ENCODE measurements at places on chromosomes 1 and 21.

DNA sequence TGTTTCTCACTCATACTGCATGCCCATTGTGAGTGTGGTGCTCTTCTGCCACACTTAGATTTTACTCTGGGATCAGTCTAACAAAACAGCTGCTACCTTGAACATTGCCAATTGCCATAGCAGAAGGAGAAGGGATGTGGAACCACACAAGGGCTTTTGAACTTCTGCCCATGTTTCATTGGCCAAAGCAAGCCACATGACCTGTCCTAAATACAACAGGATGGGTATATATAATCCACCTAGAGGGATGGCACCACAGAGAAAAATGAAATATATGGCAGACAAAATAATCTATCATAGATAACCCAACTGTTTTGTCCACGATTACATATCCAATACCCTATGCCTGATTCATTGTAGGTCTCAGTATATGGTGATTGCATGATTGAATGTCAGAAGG is 26.3 kb downstream of the PDE4B start:
- DNase-seq = no peak

GRCh38 chr1:68057564-68057963 is 7.1 kb upstream of the DIRAS3 start:
- DNase-seq = no peak

GRCh38 chr1:64502931-64503330 is 33.0 kb downstream of the CACHD1 start:
- no peak for DNase-seq

DNA sequence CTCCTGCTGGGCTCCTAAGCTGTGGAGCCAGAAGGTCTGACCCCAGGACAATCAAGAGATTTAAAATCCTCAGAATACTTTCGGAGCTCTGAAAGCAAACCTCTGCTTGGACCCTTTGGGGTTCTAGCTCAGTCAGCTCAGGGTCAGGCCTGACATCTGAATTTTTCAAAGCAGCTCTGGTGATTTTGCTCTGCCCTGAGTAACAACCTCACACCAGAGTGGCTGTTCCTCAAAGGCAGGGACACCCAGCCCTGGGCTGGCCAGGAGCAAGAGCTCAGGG is 11.9 kb downstream of the SLC1A7 start:
- no peak for DNase-seq

DNA sequence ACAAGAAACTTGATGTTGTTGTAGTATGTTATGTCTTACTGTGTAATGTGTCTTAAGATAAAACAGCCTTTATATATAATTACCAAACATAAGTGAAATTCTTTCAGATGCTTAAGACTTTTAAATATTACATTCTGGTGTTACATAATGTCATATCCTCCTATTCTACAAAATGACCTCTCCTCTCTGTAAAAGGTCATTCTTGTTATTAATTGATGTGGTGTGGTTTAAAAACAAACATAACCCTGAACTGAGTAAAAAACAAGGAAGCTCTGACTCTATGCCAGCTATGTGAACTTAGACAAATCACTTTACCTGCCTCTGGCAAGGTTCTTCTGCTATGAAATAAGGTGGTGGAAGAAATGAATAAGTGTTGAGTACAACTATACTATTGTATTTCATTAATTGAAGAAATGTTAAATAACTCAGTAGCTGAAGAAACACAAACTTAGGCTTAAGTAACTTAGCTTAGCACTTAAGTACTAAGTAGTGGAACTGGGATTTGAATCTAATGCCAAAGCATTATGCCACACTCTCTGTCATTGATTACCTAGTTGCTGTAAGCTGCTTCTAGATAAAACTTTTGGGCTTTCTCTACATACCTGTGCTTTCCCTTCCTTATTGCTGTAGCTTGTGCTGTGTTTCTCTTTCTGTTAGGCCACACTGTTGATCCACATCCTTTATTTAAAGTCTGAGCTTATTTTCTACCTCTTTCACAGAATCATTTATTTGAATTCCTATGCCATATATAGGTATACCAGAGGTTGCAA is 859 bp upstream of the ANGPTL1 start:
- no peak for DNase-seq

- DNase-seq = no peak
Observed at GRCh38 chr21:32070126-32070525, 197.3 kb downstream of the HUNK start.

- no peak for DNase-seq
Observed at GRCh38 chr1:83802023-83802422, 196.9 kb downstream of the TTLL7 start.

- no peak for DNase-seq
Observed at GRCh38 chr1:67348586-67349252, 41.0 kb downstream of the IL12RB2 start.

- no peak for DNase-seq
Observed at GRCh38 chr1:41409825-41410224, 48.6 kb downstream of the FOXO6 start.

DNA sequence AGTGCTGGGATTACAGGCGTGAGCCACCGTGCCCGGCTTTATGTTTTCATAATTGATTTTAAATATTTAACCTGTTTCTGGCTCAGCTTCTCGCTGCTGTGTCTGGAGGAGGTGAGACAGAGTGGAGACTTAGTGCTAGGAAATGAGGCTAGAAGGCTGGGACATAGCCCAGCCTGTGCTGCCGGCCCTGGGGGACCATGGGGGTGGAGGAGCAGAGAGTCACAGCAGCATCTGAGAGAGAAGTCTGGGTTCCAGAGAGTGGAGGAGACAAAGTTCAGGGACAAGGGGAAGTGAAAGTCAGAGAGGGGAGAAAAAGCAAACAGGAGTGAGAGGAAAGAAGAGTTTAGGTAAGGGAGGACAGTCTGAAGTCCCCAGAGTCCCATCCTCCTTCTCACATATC is 71.9 kb downstream of the LHX9 start:
- DNase-seq = no peak

GRCh38 chr1:119674111-119674526 is 26.1 kb upstream of the ZNF697 start:
- DNase-seq = no peak

GRCh38 chr1:168261390-168261789 is 19.3 kb upstream of the TBX19 start:
- DNase-seq = no peak
